ENCODE measurements at places on chromosomes 3 and 15. TPM values are rescaled to one million over a fixed set of nuclear protein-coding genes. Genes with fewer than 3 reads are reported as not detected.

RHOV gene
- 0.23 TPM for polyA plus RNA-seq

ACAN gene
- 0.69 TPM for polyA plus RNA-seq

- DNase-seq = no peak
Observed at GRCh38 chr3:167466966-167467365, 6.9 kb downstream of the SERPINI2 start.

DNA sequence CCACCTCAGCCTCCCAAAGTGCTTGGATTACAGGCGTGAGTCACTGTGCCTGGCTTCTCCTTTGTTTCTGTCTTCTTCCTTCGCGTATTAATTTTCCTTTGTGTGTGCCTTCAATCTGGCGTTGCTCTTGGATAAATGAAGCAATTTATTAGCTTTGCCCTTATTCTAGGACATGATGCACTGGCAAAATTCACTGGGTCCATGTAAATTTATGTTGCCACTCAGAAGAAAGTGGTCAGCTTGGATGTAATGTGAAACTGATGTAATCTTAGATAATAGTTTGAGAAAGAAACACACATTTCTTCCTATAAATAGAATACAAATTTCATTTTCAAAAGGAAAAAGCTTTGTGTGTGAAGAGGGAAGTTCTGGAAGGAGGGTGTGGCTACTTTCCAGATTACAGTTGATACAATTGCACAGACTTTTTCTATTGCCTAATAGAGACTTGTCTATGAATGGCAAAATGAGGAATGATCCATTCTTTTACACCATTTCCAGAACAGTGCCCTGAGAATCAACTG, 23.3 kb upstream of the ATP1B3 start:
- no peak for DNase-seq

GRCh38 chr3:116388867-116389385, 56.4 kb downstream of the LSAMP start:
- no peak for DNase-seq

All from psoas muscle (tissue), 8 donors.